ENCODE measurements at places on chromosomes 11 and 22.
A peak's percentile ranks its signal among the peaks of the same experiment; 100 is the strongest.

- peak; percentile 18 for DNase-seq
Observed at GRCh38 chr11:33507967-33508366, 192.7 kb downstream of the C11orf91 start.

GRCh38 chr11:102676084-102676483 is 29.5 kb downstream of the MMP27 start:
- no peak for DNase-seq

DNA sequence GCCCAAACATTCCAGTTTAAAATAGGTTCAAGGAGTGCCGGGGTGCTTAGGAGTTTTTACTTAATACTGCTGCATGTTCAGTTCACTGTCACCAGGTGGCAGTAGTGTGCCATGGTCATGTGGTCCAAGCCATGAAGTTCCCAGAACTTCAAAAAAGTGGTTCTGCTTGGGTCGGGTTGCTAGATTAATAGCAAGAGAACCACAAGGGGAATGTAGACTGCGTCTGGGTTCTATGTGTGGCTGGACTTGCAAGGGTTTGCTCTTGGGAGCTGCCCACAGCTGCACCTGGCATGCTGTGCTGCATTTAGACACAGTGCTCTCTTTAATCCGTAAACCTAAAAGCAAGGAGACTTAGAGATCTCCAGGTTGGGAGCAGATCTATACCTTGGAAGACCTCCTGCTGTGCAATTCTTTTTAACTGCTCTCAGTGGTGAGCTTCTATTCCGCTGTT is 6.5 kb upstream of the SPON1 start:
- DNase-seq: no peak

GRCh38 chr11:20159466-20160381 is 551 bp downstream of the DBX1 start:
- no peak for DNase-seq

GRCh38 chr11:3853899-3854659 is 1.4 kb upstream of the STIM1 start:
- no peak for DNase-seq

- no peak for DNase-seq
Observed at GRCh38 chr22:39254789-39255298, 10.1 kb upstream of the PDGFB start.

Data from caudate nucleus (tissue), 63 donors.